ENCODE measurements at places on chromosomes 3 and 15. TPM values are rescaled to one million over a fixed set of nuclear protein-coding genes. Genes with fewer than 3 reads are reported as not detected.

The DNAJA4 gene
- 2.3 TPM for total RNA-seq

- no peak for DNase-seq
- H3K4me3 ChIP-seq, result no peak overlapping the region
- no peaks in the 10 kb centered on the region for H3K27me3 ChIP-seq
- no peak overlapping the region for H3K27ac ChIP-seq
Measured at GRCh38 chr3:70832089-70832833, 519.8 kb upstream of the MDFIC2 start.

GRCh38 chr3:72414481-72415016 lies 433.7 kb downstream of the SHQ1 start:
- H3K36me3 ChIP-seq, result no peaks in the 10 kb centered on the region
- peaks cover 25% of the 10 kb centered on the region for H3K4me1 ChIP-seq
- no peaks in the 10 kb centered on the region for H3K27me3 ChIP-seq
- DNase-seq, result no peak

- no peak overlapping the region for H3K27ac ChIP-seq
- H3K4me3 ChIP-seq, result no peak overlapping the region
- H3K4me1 ChIP-seq, result no peaks in the 10 kb centered on the region
- DNase-seq, result no peak
- no peaks in the 10 kb centered on the region for H3K36me3 ChIP-seq
Measured at GRCh38 chr3:182129740-182130139, 418.0 kb downstream of the SOX2 start.

- H3K36me3 ChIP-seq, result no peaks in the 10 kb centered on the region
- DNase-seq, result no peak
- H3K27me3 ChIP-seq, result no peaks in the 10 kb centered on the region
Measured at GRCh38 chr3:58012302-58012701, 4.1 kb downstream of the FLNB start.

The TEX264 gene
- 20.9 TPM for total RNA-seq

- no peak for DNase-seq
- no peaks in the 10 kb centered on the region for H3K36me3 ChIP-seq
- H3K27me3 ChIP-seq, result no peaks in the 10 kb centered on the region
- no peaks in the 10 kb centered on the region for H3K4me1 ChIP-seq
- H3K27ac ChIP-seq, result no peak overlapping the region
Measured at GRCh38 chr15:48560321-48561051, 85.0 kb downstream of the FBN1 start.

DNA sequence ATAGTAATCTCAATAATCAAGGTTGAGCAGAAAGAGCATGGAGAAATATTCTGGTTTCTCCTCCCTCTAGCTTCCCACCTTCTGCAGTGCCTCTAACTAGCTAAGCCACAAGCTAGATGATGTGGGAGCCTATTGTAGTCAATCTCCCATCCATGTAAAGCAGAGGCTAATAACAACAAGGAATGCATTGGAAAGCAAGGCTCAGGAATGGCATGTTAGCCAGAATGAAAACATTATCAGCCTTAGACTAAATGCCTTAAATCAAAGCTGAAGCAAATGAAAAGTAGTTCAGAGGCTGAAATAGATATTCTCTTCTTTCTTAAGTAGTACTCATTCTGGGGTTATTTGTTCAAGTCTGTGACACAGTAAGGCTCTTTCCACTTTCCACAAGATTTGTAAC lies 350.3 kb upstream of the DPPA4 start:
- H3K27me3 ChIP-seq, result no peaks in the 10 kb centered on the region
- no peaks in the 10 kb centered on the region for H3K4me1 ChIP-seq
- H3K36me3 ChIP-seq, result no peaks in the 10 kb centered on the region
- DNase-seq, result no peak

DNA sequence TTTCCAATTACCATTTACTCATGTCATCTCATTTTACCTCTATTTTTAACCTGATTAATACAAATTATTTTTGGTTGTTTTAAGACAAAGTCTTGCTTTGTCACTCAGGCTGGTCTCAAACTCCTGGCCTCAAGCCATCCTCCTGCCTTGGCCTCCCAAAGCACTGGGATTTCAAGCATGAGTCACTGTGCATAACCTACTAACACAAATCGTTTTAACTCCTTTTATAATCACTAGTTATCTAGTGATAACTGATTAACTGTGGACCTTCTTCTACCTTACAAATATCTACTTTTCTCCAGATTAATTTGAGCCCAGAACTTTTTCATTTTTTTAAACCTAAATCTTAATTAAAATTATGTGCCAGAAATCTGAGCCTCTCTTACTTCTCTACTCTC lies 4.6 kb downstream of the ATP13A3 start:
- no peak overlapping the region for H3K27ac ChIP-seq
- DNase-seq, result no peak
- peaks cover 5% of the 10 kb centered on the region for H3K4me1 ChIP-seq
- no peak overlapping the region for H3K4me3 ChIP-seq
- H3K27me3 ChIP-seq, result no peaks in the 10 kb centered on the region
- no peaks in the 10 kb centered on the region for H3K36me3 ChIP-seq

DNA sequence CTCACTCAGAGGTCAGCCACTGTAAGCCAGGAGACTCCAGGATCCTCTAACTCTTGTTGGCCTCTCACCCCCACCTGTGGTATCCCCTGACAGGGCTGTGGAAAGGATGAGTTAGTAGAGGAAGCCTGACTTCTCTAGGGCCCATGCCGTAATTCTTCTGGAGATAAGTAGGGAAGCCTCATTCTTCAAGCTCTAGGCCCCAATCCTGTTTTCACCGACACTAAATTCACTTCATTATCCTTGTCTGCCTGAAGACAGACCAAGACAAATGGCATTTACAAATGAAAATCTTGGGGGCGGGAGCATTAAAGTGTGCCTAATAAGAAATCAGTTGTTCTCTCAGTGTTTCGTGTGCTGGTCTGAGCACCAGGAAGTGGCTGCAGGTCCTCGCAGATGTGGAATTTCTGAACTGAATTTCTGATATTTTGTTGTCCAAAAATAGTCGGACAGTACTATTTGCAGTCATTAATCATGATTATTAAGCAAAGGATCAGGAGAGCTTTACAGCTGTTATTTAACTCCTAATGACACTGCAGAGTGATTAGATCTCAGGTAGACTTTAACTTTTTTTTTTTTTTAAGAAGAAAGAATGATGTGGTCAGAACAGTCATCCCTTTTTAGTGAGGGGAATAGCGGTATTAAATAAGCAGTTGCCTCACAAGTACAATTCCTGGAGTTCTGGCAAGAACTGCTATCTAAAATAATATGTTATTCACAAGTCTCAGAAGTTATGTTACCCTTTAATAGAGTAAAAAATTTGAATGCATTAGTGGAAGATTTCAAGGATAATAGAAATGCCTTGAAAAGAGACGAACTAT lies 58.4 kb downstream of the RBMS3 start:
- no peaks in the 10 kb centered on the region for H3K27me3 ChIP-seq
- no peaks in the 10 kb centered on the region for H3K36me3 ChIP-seq
- H3K27ac ChIP-seq, result no peak overlapping the region
- H3K4me3 ChIP-seq, result no peak overlapping the region
- H3K4me1 ChIP-seq, result no peaks in the 10 kb centered on the region

DNA sequence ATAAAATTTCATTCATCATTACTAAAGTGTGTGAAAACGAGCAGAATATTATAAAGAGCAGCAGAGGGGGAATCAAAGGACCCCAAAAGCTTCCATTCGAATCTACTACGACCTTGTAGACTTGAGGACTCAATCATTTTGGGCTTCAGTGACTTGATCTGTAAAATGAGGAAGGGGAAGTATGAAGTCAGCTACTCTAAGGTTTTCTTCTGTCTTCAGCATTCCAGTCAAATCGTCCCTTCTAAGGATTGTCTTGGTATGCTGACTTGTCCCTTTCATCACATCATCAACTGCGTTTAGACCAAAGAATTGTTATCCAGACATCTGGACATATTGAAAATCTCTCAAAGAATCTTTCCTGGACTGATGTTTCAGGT lies 44.8 kb downstream of the PLD1 start:
- no peaks in the 10 kb centered on the region for H3K4me1 ChIP-seq
- H3K27me3 ChIP-seq, result no peaks in the 10 kb centered on the region
- no peak overlapping the region for H3K27ac ChIP-seq
- no peak for DNase-seq
- no peaks in the 10 kb centered on the region for H3K36me3 ChIP-seq

The SLC38A3 gene
- 21.2 TPM for total RNA-seq

The FSIP1 gene
- 0.64 TPM for total RNA-seq

GRCh38 chr3:64342940-64343688 lies 117.8 kb upstream of the PRICKLE2 start:
- H3K4me3 ChIP-seq, result no peak overlapping the region
- no peak overlapping the region for H3K27ac ChIP-seq
- no peaks in the 10 kb centered on the region for H3K27me3 ChIP-seq
- no peak for DNase-seq

DNA sequence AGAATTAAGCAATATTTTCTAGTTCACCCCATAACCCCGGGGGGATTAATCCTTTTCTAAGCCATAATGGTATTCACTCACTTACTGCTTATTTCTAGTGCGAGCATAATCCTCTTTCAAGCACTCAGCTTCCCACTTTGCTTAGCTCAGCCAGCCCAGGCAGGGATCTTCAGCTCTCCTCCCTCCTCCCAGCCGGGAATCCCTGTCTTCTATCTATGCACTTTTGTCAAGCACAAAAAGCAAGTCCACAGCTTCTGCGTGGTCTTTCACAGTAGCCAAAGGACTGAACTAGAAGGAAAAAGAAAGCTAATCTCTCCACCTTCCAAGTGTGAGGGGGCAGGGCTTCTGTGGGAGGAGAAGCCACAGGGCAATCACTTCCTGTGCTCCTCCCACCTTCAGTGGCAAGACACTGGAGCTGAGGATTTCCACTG lies 62.8 kb downstream of the PEX5L start:
- no peak for DNase-seq
- no peak overlapping the region for H3K4me3 ChIP-seq
- H3K4me1 ChIP-seq, result no peaks in the 10 kb centered on the region
- no peak overlapping the region for H3K27ac ChIP-seq
- no peaks in the 10 kb centered on the region for H3K27me3 ChIP-seq
- H3K36me3 ChIP-seq, result no peaks in the 10 kb centered on the region

- H3K27ac ChIP-seq, result no peak overlapping the region
- no peak overlapping the region for H3K4me3 ChIP-seq
- H3K27me3 ChIP-seq, result no peaks in the 10 kb centered on the region
- DNase-seq, result no peak
- no peaks in the 10 kb centered on the region for H3K36me3 ChIP-seq
Measured at GRCh38 chr15:67389975-67390374, 131.0 kb upstream of the C15orf61 start.

GRCh38 chr3:111482574-111482973 lies 59.4 kb upstream of the CD96 start:
- H3K27me3 ChIP-seq, result no peaks in the 10 kb centered on the region
- H3K4me1 ChIP-seq, result no peaks in the 10 kb centered on the region
- no peak overlapping the region for H3K4me3 ChIP-seq
- no peak for DNase-seq
- no peak overlapping the region for H3K27ac ChIP-seq

DNA sequence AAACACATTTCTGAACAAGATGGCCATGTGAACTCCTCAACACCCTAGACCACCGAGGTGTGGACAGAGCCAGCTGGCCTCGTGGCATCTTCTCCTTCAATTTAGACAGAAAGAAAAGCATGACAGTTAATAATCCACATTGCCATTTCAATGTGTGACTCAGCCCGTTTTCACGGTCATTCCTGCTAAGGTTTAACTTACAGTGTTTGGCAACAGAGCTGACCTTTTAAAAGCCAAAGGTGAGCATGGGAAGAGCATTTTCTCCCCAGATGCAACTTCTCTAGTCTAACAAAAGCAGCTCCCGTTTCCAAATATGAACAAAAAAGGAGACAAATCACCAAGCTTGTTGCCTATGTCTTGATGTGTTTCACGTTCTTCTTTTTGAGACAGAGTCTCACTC lies 417.6 kb upstream of the WNT5A start:
- no peaks in the 10 kb centered on the region for H3K27me3 ChIP-seq
- H3K4me1 ChIP-seq, result no peaks in the 10 kb centered on the region
- H3K27ac ChIP-seq, result no peak overlapping the region
- no peak for DNase-seq

- no peak for DNase-seq
- no peak overlapping the region for H3K4me3 ChIP-seq
- H3K27ac ChIP-seq, result no peak overlapping the region
- no peaks in the 10 kb centered on the region for H3K36me3 ChIP-seq
- H3K4me1 ChIP-seq, result no peaks in the 10 kb centered on the region
Measured at GRCh38 chr3:138180375-138181029, 5.8 kb upstream of the DBR1 start.

The CSTA gene
- 1.3 TPM for total RNA-seq

- no peak for DNase-seq
- peaks cover 13% of the 10 kb centered on the region for H3K4me1 ChIP-seq
- H3K27ac ChIP-seq, result no peak overlapping the region
- H3K27me3 ChIP-seq, result no peaks in the 10 kb centered on the region
- H3K36me3 ChIP-seq, result no peaks in the 10 kb centered on the region
- H3K4me3 ChIP-seq, result no peak overlapping the region
Measured at GRCh38 chr15:31300981-31301672, 25.5 kb upstream of the KLF13 start.

The CHRFAM7A gene
- total RNA-seq, result 2.5 TPM

GRCh38 chr15:33454346-33454745 lies 143.6 kb downstream of the RYR3 start:
- no peaks in the 10 kb centered on the region for H3K36me3 ChIP-seq
- H3K27ac ChIP-seq, result no peak overlapping the region
- no peaks in the 10 kb centered on the region for H3K4me1 ChIP-seq
- H3K27me3 ChIP-seq, result no peaks in the 10 kb centered on the region

- no peaks in the 10 kb centered on the region for H3K36me3 ChIP-seq
- no peak for DNase-seq
- peaks cover 22% of the 10 kb centered on the region for H3K4me1 ChIP-seq
- H3K27ac ChIP-seq, result no peak overlapping the region
Measured at GRCh38 chr3:113743006-113743630, 2.9 kb downstream of the NAA50 start.

- no peaks in the 10 kb centered on the region for H3K36me3 ChIP-seq
- no peak overlapping the region for H3K4me3 ChIP-seq
- H3K4me1 ChIP-seq, result peaks cover 31% of the 10 kb centered on the region
- H3K27me3 ChIP-seq, result no peaks in the 10 kb centered on the region
- H3K27ac ChIP-seq, result no peak overlapping the region
Measured at GRCh38 chr3:108293858-108294257, 2.5 kb upstream of the HHLA2 start.

GRCh38 chr3:10693457-10693856 lies 122.6 kb upstream of the SLC6A11 start:
- no peak overlapping the region for H3K4me3 ChIP-seq
- H3K4me1 ChIP-seq, result no peaks in the 10 kb centered on the region
- no peaks in the 10 kb centered on the region for H3K36me3 ChIP-seq
- H3K27me3 ChIP-seq, result no peaks in the 10 kb centered on the region
- DNase-seq, result no peak
- no peak overlapping the region for H3K27ac ChIP-seq

The LSAMP gene
- 0.87 TPM for total RNA-seq

The CCR8 gene
- total RNA-seq, result not detected

DNA sequence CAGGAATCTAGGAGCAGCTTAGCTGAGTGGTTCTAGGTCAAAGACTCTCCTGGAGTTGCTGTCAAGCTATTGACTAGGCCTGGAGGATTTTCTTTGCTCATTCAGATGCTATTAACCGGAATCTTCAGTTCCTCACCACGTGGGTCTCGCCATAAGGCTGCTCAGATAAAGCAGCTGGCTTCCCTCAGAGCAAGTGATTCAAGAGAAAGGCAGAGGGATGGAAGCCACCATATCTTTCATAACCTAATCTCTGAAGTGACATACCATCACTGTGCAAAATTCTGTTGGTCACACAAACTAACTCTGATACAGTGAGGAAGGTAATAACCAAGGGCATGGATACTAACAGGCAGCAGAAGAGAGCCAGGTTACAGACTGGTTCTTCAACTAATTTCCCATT lies 72.7 kb upstream of the FLNB start:
- H3K27ac ChIP-seq, result no peak overlapping the region
- H3K27me3 ChIP-seq, result no peaks in the 10 kb centered on the region
- DNase-seq, result no peak
- no peak overlapping the region for H3K4me3 ChIP-seq

The ILDR1 gene
- 4.1 TPM for total RNA-seq
